ENCODE measurements at places on chromosomes 6 and 20.

DNA sequence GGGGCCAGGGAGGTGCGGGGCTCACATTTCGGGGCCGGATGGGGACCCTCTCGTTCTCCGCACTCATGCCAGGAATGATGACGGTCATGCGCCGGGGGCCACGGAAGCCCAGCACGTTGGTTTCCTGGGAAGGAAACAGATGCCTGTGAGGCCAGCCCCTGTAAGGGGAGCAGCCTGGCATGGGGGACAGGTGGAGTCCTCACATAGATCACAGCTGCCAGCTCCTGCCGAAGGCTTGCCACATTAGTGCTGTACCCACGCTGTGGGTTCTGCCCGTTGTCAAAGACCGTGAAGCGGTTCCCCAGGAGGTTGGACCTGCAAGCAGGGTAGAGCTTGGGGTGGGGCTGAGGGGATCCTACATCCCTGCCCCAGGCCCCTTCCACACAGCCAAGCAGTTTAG, 6.7 kb upstream of the TEAD3 start:
- no peak for DNase-seq

- no peak for DNase-seq
Observed at GRCh38 chr6:37121556-37121955, 48.4 kb upstream of the PIM1 start.

- no peak for DNase-seq
Observed at GRCh38 chr20:22352019-22352418, 232.4 kb downstream of the FOXA2 start.

- DNase-seq: no peak
Observed at GRCh38 chr6:1669996-1670395, 60.3 kb downstream of the FOXC1 start.

GRCh38 chr6:151089978-151090377, 149.8 kb upstream of the AKAP12 start:
- no peak for DNase-seq

- DNase-seq: no peak
Observed at GRCh38 chr6:155183095-155183494, 80.7 kb upstream of the CLDN20 start.

- DNase-seq: peak; percentile 60
Observed at GRCh38 chr6:21997119-21998037, 299.5 kb downstream of the PRL start.

DNA sequence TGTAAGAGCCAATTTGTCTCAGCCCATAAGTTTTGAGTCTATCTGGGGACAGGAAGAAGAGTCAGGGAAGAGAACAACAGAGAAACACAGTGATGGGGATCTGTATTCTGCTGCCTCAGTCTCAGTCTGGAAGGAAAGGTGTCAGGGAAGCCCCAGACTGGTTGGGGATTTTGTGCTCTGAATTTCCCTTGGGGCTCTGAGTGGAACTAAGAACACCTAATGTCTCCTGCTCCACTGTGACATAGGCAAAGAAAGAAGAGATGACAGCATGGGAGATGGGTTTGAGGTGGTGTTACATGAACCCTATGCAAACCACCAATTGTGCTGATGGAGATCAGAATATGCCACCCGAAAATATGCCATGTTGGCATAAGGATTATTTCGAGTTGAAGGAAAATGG, 139.5 kb upstream of the MYLIP start:
- no peak for DNase-seq

- DNase-seq: no peak
Observed at GRCh38 chr6:35603326-35604202, 85.2 kb downstream of the FKBP5 start.

DNA sequence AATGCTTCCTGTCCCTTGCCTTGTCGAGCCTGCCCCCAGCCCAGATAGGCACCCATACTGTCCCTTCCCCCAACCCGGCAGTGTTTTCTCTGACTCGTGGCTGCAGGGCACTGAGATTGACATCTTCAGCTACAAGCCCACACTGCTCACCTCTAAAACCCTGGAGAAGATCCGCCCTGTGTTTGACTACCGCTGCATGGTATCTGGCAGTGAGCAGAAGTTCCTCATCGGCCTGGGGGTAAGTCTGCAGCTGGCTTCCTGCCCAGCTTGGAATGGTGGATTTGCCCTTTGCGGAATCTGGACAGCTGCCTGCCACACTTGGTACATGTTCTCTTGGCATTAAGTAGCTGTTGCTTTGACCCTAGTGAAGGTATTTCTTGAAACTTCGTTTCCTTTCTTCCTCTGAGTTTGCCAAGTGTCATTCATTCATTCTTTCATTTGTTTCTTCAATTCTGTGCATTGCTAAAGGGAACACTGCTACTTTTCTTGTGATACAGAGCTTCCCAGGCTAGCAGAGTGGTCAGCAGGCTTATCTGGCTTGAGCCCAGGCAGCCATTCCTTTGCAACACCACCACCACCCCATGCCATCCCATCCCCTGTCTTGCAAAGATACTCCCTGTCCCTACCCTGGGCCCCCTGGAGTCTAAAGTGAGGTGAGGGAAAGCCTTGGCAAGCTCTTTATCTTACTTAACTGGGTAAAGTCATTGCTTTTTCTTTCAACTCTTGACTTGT, 26.2 kb downstream of the CCDC167 start:
- peak; percentile 27 for DNase-seq

DNA sequence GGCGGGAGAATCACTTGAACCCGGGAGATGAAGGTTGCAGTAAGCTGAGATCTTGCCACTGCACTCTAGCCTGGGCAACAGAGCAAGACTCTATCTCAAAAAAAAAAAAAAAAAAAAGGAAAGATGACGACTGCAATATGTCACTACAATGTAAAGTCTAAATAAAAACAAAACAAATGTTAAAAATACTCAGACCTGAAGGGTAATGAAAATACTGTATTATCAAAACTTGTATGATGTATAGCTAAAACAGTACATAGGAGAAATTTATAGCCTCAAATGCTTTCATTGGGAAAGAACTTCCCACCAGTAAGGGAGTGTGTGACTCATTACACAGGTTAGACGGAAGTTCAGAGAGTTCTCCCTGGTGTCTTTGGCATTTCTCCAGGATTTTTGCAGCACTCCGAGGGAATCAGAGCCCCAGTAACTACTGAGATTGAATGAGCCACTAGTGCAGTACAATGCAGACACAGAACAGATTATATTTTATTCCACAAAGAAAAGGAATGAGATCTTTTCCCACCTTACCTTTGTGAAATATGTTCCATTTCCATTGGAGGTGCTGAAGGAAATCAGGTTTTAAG, 12.5 kb upstream of the RALGAPB start:
- no peak for DNase-seq

DNA sequence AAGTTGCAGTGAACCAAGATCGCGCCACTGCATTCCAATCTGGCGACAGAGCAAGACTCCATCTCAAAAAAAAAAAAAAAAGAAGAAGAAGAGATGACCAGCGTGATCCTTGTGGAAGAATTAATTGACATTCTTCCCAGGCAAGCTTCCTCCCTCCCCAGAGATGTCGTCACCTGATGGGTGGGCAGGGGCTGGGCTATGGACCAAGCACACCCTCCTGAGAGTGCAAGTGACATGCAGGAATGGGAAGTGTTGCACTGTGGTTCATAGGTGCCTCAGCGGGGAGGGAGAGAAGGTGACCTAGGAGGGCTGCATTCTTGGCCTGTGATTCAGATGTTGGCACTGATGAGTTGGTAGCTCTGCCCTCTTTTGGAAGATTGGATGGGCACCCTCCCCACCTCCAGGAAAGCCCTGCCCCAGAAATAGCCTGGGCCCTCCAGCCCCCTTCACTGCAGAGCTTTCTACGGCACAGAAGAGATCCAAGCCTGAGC, 37.8 kb downstream of the TAF8 start:
- DNase-seq: no peak

DNA sequence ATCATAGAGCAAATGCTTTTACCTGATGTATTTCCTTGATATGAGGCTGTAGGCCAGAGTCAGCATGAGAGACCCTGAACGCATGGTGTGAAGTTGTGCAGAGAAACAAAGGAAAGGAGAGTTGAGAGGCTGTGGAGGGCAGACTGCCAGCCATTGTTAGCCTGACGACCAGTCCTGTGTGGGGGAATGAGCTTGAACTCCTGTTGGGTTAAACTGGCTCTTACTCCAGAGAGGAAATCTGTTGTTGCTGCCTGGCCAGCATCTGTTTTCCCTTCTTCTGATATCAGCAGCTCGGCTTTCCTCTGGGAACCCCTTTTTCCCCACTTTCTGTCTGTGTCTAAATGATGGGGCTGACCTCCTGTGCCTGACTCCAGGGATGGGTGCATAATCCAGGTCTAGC, 158.2 kb upstream of the ZFP64 start:
- DNase-seq: no peak

GRCh38 chr6:166179704-166180103, 12.1 kb upstream of the TBXT start:
- DNase-seq: no peak

DNA sequence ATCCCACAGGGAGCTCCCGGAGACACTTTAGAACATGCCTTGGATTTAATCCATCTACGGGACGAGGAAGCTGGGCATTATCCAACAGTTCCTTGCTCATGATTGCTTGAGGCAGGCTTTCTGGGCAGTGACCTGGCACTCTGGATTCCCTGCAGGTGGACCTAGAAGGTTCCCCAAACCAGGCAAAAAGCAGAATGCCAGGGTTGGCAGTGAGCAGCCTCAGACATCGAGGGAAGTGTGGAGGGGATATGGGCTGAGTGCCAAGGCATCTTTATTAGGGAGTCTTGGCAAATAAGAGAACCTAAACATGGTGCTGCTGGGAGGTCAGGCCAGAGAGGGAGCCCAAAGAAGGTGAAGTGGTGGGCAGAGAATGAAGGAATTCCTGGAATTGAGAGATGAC, 158.5 kb downstream of the CD83 start:
- DNase-seq: no peak

- no peak for DNase-seq
Observed at GRCh38 chr20:37526839-37527637, 638 bp downstream of the BLCAP start.
